Fibroblast of lung (primary cell): ENCODE measurements at places on chromosomes 2 and 18. TPM values are rescaled to one million over a fixed set of nuclear protein-coding genes. Genes with fewer than 3 reads are reported as not detected.
A peak's percentile ranks its signal among the peaks of the same experiment; 100 is the strongest.

- no peaks in the 10 kb centered on the region for H3K4me1 ChIP-seq
- no peak for DNase-seq
- H3K27ac ChIP-seq, result no peak overlapping the region
- no peaks in the 10 kb centered on the region for H3K27me3 ChIP-seq
- no peak overlapping the region for H3K4me3 ChIP-seq
- no peaks in the 10 kb centered on the region for H3K36me3 ChIP-seq
Measured at GRCh38 chr2:166167449-166167848, 39.6 kb upstream of the SCN1A start.

- H3K4me3 ChIP-seq, result no peak overlapping the region
- DNase-seq, result peak; percentile 49
- no peaks in the 10 kb centered on the region for H3K27me3 ChIP-seq
- no peaks in the 10 kb centered on the region for H3K4me1 ChIP-seq
- no peaks in the 10 kb centered on the region for H3K36me3 ChIP-seq
- H3K27ac ChIP-seq, result no peak overlapping the region
Measured at GRCh38 chr2:177543007-177543760, 150.6 kb downstream of the AGPS start.

DNA sequence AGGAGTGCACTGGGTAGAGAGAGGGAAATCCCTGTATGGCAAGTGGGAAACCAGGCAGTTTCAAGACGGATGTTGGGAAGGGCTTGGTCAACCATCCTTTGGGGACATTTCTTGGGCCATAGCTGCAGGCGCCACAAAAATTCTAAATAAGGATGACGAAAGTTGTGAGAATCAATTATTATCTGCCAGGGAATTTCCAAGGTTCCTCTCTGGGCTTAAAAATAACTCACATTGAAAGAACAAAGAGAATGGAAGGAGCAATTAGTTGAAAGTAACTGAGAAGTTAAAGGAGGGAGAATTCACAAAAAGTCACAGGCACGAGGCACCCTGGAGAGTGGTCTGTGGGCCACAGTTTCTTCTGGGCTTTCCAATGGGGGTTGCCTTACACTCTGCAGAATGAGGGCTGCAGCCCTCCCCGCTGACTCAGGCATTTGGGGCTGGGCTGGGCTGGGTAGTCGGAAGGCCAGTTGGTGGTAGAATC is 195.7 kb downstream of the SMAD7 start:
- peaks cover 6% of the 10 kb centered on the region for H3K36me3 ChIP-seq
- no peak for DNase-seq
- H3K27ac ChIP-seq, result no peak overlapping the region
- no peak overlapping the region for H3K4me3 ChIP-seq

- H3K4me3 ChIP-seq, result no peak overlapping the region
- no peak for DNase-seq
- H3K27me3 ChIP-seq, result peaks cover 7% of the 10 kb centered on the region
- H3K4me1 ChIP-seq, result no peaks in the 10 kb centered on the region
- no peaks in the 10 kb centered on the region for H3K36me3 ChIP-seq
Measured at GRCh38 chr2:11069566-11070185, 85.6 kb upstream of the SLC66A3 start.

- no peaks in the 10 kb centered on the region for H3K27me3 ChIP-seq
- H3K36me3 ChIP-seq, result no peaks in the 10 kb centered on the region
- no peaks in the 10 kb centered on the region for H3K4me1 ChIP-seq
Measured at GRCh38 chr2:4673025-4673489, 969.7 kb downstream of the DCDC2C start.

DNA sequence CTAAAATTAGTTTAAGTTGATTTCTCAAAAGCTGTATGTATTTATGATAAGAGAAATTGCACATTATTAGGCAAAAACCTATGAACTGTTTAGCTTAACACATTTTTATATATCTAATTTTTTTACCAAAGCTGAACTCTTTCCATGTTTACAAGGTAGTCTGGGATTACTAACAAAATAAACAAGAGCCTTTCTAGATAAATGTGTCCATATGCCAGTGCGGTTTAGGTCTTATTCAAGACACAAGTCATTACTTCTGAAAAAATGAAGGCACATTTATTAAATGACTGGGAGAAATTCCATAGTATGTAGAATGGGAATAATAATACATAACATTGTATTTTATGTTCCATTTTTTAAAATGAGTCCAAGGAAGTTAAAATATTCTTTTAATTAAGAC is 82.0 kb downstream of the DPP4 start:
- H3K27me3 ChIP-seq, result no peaks in the 10 kb centered on the region
- H3K4me3 ChIP-seq, result no peak overlapping the region
- no peaks in the 10 kb centered on the region for H3K4me1 ChIP-seq
- DNase-seq, result peak; percentile 19

GRCh38 chr2:126244937-126245336 is 411.0 kb upstream of the GYPC start:
- H3K4me1 ChIP-seq, result no peaks in the 10 kb centered on the region
- H3K27me3 ChIP-seq, result no peaks in the 10 kb centered on the region
- H3K27ac ChIP-seq, result no peak overlapping the region

GRCh38 chr2:180871649-180872048 is 108.8 kb upstream of the UBE2E3 start:
- no peak for DNase-seq
- H3K27ac ChIP-seq, result no peak overlapping the region
- no peak overlapping the region for H3K4me3 ChIP-seq
- no peaks in the 10 kb centered on the region for H3K36me3 ChIP-seq
- no peaks in the 10 kb centered on the region for H3K4me1 ChIP-seq
- H3K27me3 ChIP-seq, result no peaks in the 10 kb centered on the region

DNA sequence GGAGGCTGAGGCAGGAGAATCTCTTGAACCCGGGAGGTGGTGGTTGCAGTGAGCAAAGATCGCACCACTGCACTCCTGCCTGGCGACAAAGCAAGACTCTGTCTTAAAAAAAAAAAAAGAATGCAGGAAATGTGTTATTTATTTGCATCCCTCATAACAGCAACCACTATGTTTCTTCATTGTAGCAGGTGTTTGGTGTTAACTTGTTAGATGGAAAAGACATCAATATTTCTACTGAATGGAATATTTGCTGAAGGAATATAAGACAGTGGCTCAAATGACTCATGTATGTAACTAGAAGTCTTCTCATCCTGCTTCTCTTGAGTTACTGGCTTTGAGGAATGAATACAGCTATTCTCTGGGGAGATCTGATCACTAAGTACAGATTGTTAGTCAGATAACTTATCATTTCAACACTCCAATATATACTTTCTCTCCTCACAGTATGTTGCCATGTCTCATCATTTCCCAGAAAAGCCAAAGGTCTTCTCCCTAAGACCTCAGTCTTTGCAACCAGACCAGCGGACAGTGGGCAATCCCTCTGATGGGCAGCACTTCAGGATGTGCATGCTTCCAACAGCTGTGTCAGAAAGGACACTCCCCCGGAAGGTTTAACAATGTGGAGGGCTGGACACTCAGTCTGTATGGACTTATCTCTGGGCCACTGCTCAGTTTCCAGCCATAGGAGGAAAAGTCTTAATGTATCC is 104.4 kb upstream of the STK17B start:
- H3K4me1 ChIP-seq, result peaks cover 11% of the 10 kb centered on the region
- H3K27ac ChIP-seq, result no peak overlapping the region
- H3K4me3 ChIP-seq, result no peak overlapping the region
- no peaks in the 10 kb centered on the region for H3K36me3 ChIP-seq

DNA sequence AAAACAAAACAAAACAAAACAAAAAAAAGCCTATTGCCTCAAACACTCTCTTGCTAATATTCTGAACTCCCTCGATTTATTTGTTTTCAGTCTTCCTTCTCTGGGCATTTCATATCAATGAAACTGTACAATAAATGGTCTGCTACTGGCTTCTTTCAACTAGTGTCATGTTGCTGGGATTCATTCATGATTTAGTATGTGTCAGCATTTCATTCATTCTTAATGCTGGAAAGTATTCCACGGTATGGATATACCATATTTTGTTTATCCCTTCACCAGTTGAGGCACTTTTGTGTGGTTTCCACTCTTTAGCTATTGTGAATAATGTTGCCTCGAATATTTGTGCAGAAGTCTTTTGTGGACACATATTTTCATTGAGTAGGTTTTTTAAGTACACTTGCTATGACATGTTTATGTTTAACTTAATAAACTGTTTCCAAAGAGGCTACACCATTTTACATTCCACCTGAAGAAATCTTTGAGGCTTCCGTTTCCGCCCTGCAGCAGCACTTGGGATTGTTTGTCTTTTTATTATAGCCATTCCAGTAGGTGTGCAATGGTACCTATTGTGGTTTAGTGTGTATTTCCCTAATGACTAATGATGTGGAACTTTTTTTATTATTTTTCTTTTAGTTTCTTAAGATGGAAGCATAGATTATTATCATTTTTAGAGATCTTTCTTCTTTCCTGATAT is 543.6 kb upstream of the SOX11 start:
- H3K27ac ChIP-seq, result no peak overlapping the region
- H3K36me3 ChIP-seq, result no peaks in the 10 kb centered on the region
- no peaks in the 10 kb centered on the region for H3K4me1 ChIP-seq

DNA sequence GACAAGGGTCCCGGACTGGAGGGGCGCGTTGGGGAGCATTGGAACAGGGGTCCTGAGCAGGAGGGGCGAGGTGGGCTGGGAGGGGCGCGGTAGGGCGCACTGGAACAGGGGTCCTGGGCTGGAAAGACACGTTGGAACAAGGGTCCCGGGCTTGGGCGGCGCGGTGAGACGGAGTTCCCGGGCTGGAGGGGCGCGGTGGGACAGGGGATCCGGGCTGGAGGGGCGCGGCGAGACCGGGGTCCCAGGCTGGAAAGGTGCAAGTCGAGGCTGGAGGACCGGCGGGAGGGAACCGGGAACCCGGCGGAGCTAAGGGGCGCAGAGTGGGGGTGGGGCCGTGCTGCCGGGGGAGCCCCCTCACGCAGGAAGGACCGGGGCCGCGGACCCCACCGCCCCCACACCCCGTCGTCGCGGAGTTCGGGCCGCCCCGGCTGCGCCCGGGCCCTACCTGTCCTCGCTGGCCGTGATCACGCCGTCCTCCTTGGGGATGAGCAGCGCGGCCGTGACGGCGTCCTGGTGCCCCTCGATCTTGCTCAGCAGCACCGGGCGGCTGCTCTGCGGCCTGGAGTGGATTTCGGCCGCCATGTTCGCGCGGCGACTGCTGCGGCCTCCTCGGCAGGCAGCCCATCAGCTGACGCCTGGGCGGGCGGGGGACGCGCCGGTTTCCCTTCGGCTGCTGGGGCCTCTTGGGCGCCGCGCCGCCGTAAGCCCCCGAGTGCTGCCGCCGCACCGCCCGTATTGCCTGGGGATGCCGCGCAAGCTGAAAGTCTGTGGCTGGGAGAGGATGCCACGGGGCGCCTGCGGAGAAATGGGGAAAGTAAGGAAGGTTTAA is at the start of gene WDFY1:
WDFY1 (minus strand) TSS at position 633 of the 829 bp plus-strand sequence; CDS start at position 582, 51 bp downstream.
- no peaks in the 10 kb centered on the region for H3K27me3 ChIP-seq
- H3K36me3 ChIP-seq, result no peaks in the 10 kb centered on the region
- peak within 1 kb of the TSS; percentile 86 for H3K4me3 ChIP-seq
- peaks cover 12% of the 10 kb centered on the region for H3K4me1 ChIP-seq
- peak within 1 kb of the TSS; percentile 86 for H3K27ac ChIP-seq

DNA sequence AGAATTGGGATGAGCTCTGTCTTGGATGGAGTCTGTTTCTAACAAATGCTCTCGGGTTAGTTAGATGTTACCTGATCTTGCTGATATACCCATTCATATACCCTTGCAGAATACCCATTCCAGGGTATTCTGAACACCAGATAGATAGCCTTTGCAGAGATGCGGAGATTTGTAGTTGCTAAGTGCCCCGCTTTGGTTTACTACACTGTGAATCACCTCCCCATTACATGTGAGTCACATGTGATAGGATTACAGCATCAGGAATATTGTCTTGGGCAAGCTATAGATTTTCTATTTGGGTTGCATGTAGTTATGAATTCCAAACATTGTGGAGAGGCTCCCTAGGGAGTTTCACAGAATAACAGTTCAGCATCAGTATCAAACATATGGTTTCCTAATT is 3.8 kb downstream of the VSNL1 start:
- H3K4me1 ChIP-seq, result peaks cover 1% of the 10 kb centered on the region
- peaks cover 2% of the 10 kb centered on the region for H3K27me3 ChIP-seq

DNA sequence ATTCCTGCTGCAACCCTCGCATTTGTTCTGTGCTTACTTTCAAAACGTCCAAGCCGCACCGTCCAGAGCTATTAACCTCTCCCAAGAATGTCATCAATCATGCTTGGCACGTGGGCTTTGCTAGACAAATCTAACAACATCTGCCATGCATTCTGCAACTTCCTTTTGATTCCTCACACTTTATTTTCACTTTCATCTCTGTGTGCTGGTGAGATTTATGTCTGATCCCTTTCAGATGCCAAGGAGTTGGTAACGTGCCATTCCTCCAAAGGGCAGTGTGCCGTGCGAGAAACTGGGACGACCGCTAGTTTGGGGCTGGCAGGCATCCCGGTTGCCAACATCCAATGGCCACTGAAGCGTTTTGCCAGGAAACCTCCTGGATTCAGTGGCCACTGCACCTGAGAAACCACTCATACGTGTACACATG is 230.0 kb upstream of the PARD3B start:
- no peak overlapping the region for H3K4me3 ChIP-seq
- no peaks in the 10 kb centered on the region for H3K36me3 ChIP-seq
- H3K27me3 ChIP-seq, result no peaks in the 10 kb centered on the region
- no peak overlapping the region for H3K27ac ChIP-seq
- DNase-seq, result peak; percentile 84
- no peaks in the 10 kb centered on the region for H3K4me1 ChIP-seq

GRCh38 chr2:109247812-109248211 is 118.8 kb downstream of the SH3RF3 start:
- H3K27ac ChIP-seq, result no peak overlapping the region
- H3K4me1 ChIP-seq, result peaks cover 8% of the 10 kb centered on the region
- H3K36me3 ChIP-seq, result no peaks in the 10 kb centered on the region
- no peaks in the 10 kb centered on the region for H3K27me3 ChIP-seq

DNA sequence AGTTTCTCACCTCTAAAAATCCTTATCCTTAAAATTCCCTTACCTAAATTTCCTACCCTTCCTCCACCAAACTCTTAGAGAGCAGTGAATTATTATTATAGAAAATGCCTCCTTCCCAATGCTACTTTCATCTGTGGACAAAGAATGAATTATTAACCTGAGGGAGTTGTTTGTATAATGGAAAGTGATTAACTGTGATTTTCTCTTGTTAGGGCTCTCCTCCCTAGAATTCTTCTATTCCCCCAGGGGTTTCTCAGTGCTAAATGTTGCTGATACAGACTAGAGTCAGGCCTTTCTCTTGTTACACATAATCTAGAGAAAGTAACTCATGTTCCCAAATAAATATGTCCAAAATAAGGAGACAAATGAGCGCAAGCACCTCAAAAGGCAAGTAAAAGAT is 23.3 kb downstream of the EPB41L5 start:
- no peak for DNase-seq
- no peaks in the 10 kb centered on the region for H3K27me3 ChIP-seq
- no peaks in the 10 kb centered on the region for H3K4me1 ChIP-seq
- H3K27ac ChIP-seq, result no peak overlapping the region

GRCh38 chr2:37644191-37644590 is 27.3 kb downstream of the CDC42EP3 start:
- no peak for DNase-seq
- peaks cover 23% of the 10 kb centered on the region for H3K36me3 ChIP-seq
- peaks cover 20% of the 10 kb centered on the region for H3K4me1 ChIP-seq
- H3K27ac ChIP-seq, result no peak overlapping the region

- H3K27ac ChIP-seq, result peak overlapping the region; percentile 55
- H3K36me3 ChIP-seq, result no peaks in the 10 kb centered on the region
- peak; percentile 91 for DNase-seq
- H3K4me1 ChIP-seq, result peaks cover 11% of the 10 kb centered on the region
- no peak overlapping the region for H3K4me3 ChIP-seq
Measured at GRCh38 chr2:196293751-196294515, 122.6 kb upstream of the STK17B start.

KCNJ3 gene
- not detected in 2 replicates for total RNA-seq

TPO gene
- total RNA-seq, result not detected in 2 replicates

TMEM150A gene
- total RNA-seq, result 11.8 and 13.2 TPM in 2 replicates

ST8SIA3 gene
- total RNA-seq, result not detected in 2 replicates

VIT gene
- 0.17 and 0.77 TPM in 2 replicates for total RNA-seq

GKN1 gene
- not detected in 2 replicates for total RNA-seq
